IMR-90 (cell line): ENCODE measurements at places on chromosomes 11 and 22. TPM values are rescaled to one million over a fixed set of nuclear protein-coding genes. Genes with fewer than 3 reads are reported as not detected.

- DNase-seq = no peak
Observed at GRCh38 chr22:36964106-36964505, 50.7 kb downstream of the CSF2RB start.

Gene RAB39A
- total RNA-seq = not detected in 2 replicates

Gene ZNF214
- total RNA-seq = 2.5 and 3.1 TPM in 2 replicates

GRCh38 chr11:20058749-20059458 lies 101.4 kb downstream of the DBX1 start:
- DNase-seq = peak; percentile 31

DNA sequence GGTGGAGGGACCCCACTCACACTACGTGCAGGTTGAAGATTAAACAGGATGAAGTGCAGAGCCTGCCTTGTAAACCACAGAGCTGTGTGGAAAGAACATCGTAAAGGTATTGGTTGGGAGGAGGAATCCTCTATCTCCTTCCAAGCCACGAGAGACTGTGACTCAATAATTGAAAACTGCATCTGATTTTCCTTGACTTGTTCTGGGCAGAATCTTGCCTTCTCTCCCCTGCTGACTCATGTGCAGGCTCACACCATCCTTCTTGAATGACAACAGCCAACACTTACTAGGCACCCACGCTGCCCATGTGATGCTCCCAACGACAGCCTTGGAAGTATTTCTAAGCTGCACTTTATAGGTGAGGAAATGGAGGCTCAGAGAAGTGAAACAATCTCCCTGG lies 563.0 kb downstream of the MIAT start:
- peak; percentile 89 for DNase-seq

GRCh38 chr11:76096552-76096951 lies 109.8 kb downstream of the WNT11 start:
- no peak for DNase-seq

GRCh38 chr11:85685820-85686459 lies at the start of gene CCDC89:
CCDC89 (minus strand) TSS chr11:85686195; CDS start chr11:85686130, 65 bp downstream.
- DNase-seq = peak; percentile 99

DNA sequence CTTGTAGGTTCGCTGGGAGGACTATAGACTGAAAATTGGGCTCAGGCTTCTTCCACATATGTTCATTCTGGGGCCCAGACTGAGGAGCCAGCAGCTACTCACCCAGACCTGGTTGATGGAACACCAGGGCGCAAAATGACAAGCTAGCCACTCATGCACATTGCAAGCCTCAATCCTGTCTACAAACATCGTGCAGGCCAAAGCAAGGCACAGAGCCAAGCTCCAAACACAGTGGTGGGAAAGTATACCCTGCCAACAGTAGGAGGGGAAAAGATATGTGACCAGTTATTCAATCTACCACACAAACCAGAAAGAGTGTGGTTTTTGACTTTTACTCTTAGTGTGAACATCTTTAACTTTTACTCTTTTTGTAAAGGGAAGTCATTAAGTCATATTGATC lies 660.5 kb downstream of the NTM start:
- peak; percentile 52 for DNase-seq

- no peak for DNase-seq
Observed at GRCh38 chr11:65639623-65640482, 2.0 kb downstream of the SIPA1 start.

DNA sequence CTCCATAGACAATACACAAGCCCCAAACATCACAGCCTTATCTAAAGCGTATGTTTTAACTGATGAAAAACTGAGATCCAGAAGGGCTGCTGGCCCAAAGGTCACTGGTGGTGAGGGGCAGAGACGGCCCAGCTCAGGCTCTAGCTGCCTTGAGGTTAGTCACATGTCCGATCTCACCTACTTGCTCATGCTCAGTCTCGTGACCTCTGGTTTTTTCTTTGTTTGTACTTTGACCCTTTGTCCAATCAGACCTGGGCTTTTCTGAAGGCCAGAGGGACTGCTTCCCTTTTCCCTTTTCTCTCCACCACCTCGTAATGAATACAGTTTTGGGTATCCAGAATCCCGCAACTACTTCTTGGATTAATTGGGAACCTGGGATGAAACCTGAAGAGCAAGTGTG lies 28.6 kb downstream of the MMP20 start:
- no peak for DNase-seq

DNA sequence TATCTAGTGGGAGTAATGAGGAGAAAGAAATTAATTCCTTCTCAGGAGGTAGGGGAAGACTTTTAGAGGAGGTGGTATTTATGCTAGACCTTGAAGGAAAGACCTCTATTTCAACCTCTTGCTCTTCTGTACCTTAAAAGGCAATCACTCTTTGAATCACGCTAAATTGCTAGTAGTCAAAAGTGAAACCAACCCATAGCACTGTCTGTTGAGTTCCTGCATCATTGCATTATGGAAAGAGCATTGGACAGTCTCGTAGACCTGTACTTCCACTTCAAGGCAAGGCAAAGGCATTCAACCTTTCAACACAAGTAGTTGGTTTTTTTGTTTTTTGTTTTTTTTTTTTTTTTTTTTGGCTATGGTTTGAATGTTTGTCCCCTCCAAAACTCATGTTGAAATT lies 770.4 kb downstream of the ETS1 start:
- DNase-seq = no peak

Gene MOGAT2
- not detected in 2 replicates for total RNA-seq

- peak; percentile 44 for DNase-seq
Observed at GRCh38 chr22:45169591-45170466, 6.1 kb downstream of the NUP50 start.

DNA sequence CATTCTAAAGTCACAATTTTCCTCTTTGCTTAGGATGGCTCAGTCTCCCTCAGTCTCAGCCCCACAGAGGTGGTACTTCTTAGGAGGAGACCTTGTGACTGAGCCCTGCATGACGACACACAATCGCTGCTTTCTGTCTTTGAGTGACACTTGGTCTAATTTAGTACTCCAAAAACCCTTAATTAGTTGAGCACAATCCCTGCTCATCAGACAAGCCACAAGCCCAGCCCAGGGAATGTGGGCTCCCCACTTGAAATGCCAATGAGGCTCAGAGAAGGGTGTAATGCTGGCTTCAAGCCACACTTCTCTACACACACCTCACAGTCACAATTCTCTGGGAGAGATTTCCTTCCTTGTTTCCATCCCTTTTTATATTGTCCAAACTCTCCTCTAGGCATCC lies 101.8 kb downstream of the FEZ1 start:
- no peak for DNase-seq

Gene MS4A15
- not detected in 2 replicates for total RNA-seq

GRCh38 chr11:44760917-44761550 lies 34.3 kb downstream of the TSPAN18 start:
- DNase-seq = peak; percentile 96

Gene P2RY2
- not detected in 2 replicates for total RNA-seq

GRCh38 chr11:94501522-94501921 lies 7.7 kb downstream of the ANKRD49 start:
- no peak for DNase-seq

DNA sequence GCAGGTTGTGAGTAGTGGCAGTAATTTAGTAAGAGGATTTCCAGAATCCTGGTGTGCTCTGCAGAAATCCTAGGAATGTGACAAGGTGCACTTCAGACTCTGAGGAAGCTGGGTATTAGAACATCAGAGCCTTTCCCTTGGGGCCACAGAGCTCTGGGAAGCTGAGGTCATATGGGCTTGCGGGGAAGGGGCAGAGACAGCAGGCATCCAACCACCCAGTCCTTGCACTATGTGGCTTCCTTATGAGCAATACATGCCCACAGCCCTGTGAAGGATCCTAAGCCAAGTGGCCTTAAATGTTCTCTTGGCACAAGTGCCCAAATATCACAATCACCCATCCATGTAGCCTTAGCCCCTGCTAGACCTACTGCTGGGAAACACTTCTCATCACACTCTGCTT lies 46.2 kb downstream of the P4HA3 start:
- no peak for DNase-seq

DNA sequence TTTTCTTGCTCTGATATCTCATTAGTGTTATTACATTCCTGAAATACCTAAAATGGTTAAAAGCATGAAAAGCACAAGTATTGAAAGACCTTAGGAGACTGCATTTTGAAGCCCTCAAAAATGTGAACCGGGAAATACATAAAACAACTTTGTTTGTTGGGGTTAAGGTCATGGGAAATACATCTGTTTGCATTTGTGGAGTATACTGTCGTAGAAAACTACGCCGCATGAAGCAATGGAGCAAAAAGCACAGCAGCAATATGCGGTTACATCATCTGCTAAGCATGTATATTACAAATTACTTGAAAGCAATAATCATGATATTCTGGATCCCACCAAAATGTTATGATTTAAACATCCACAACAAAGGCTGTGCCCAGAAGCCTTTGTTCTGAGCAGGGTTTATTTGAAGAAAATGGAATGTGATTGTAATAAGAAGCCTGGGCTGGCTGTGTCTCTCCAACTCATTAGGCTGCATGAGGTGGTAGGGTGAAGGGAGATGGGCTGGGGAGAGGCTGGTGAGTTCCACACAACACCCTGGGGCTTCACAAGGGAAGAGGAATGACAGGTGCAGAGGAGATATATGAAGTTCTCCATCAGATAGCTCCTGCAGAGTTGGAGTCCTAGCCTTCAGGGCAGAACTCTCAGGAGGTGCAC lies 64.7 kb upstream of the LIN7C start:
- peak; percentile 90 for DNase-seq

GRCh38 chr22:43007519-43008102 lies 7.3 kb downstream of the PACSIN2 start:
- peak; percentile 75 for DNase-seq
